ENCODE measurements at places on chromosomes 6 and 20. TPM values are rescaled to one million over a fixed set of nuclear protein-coding genes. Genes with fewer than 3 reads are reported as not detected.

RBBP8NL gene
- not detected for total RNA-seq

GDAP1L1 gene
- total RNA-seq, result not detected

ENPP4 gene
- 8.2 TPM for total RNA-seq

PGK2 gene
- not detected for total RNA-seq

- H3K4me1 ChIP-seq, result peaks cover 77% of the 10 kb centered on the region
- H3K27ac ChIP-seq, result peak overlapping the region; percentile 96
- DNase-seq, result no peak
- H3K36me3 ChIP-seq, result peaks cover 39% of the 10 kb centered on the region
- H3K4me3 ChIP-seq, result peak overlapping the region; percentile 68
- H3K27me3 ChIP-seq, result no peaks in the 10 kb centered on the region
Observed at GRCh38 chr6:39225543-39225942, 3.7 kb downstream of the KCNK5 start.

DNA sequence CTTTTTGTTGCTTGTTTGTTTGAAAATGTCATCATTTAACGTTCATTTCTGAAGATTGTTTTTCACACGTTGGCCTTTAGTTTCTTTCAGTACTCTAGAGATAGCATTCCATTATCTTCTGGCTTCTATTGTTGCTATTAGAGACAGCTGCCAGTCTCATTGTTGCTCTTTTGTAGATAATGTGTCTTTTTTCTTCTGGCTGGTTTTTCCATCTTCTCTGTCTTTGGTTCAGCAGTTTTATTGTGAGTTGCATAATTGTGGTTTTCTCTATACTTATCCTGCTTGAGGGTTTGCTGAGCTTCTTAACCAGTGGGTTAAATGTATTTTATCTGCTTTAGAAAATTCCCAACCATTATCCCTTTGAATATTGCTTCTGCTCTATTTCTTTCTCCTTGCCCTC, 23.2 kb upstream of the AIG1 start:
- peaks cover 13% of the 10 kb centered on the region for H3K4me1 ChIP-seq
- DNase-seq, result no peak
- peaks cover 2% of the 10 kb centered on the region for H3K36me3 ChIP-seq
- H3K4me3 ChIP-seq, result no peak overlapping the region
- no peak overlapping the region for H3K27ac ChIP-seq

DNA sequence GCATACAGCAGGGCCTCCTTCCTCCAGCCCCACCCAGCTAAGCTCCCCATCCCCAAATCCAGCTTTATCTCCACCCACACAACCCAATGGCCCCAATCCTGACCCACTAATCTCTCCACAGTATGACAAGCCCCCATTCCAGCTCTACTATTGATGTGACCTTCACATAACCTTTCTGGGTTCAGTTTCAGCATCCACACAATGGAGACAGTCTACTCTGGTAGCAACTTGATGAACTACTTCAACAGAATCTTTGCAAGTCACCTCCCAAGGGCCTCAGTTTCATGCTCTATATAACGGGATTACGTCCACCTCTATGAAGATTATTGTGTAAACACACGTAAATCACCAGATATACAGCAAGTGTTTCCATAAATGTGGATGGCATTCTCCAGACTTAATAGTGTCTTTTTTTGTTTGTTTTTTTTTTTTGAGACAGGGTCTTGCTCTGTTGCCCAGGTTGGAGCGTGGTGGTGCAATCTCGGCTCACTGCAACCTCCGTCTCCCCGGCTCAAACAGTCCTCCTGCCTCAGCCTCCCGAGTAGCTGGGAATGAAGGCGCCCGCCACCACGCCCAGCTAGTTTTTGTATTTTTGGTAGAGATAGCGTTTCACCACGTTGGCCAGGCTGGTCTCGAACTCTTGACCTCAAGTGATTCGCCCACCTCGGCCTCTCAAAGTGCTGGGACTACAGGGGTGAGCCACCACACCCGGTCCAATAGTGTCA, 1.4 kb downstream of the AHCY start:
- peaks cover under 1% of the 10 kb centered on the region for H3K27me3 ChIP-seq
- peak overlapping the region; percentile 36 for H3K27ac ChIP-seq
- no peaks in the 10 kb centered on the region for H3K36me3 ChIP-seq
- H3K4me3 ChIP-seq, result peak overlapping the region; percentile 91
- no peak for DNase-seq

GRCh38 chr6:33778444-33779121, 10.3 kb downstream of the LEMD2 start:
- no peaks in the 10 kb centered on the region for H3K27me3 ChIP-seq
- no peak overlapping the region for H3K4me3 ChIP-seq
- no peak overlapping the region for H3K27ac ChIP-seq
- no peak for DNase-seq
- H3K36me3 ChIP-seq, result peaks cover 82% of the 10 kb centered on the region

GRCh38 chr6:45445749-45446549, 68.2 kb upstream of the SUPT3H start:
- H3K4me3 ChIP-seq, result no peak overlapping the region
- no peaks in the 10 kb centered on the region for H3K27me3 ChIP-seq
- peaks cover 96% of the 10 kb centered on the region for H3K36me3 ChIP-seq
- DNase-seq, result no peak
- H3K4me1 ChIP-seq, result peaks cover 94% of the 10 kb centered on the region
- peak overlapping the region; percentile 79 for H3K27ac ChIP-seq

- peak; percentile 13 for DNase-seq
- no peak overlapping the region for H3K4me3 ChIP-seq
- no peak overlapping the region for H3K27ac ChIP-seq
- H3K36me3 ChIP-seq, result no peaks in the 10 kb centered on the region
Observed at GRCh38 chr6:169810066-169810989, 58.9 kb downstream of the ERMARD start.

- H3K36me3 ChIP-seq, result no peaks in the 10 kb centered on the region
- no peak overlapping the region for H3K27ac ChIP-seq
- no peaks in the 10 kb centered on the region for H3K4me1 ChIP-seq
Observed at GRCh38 chr6:168962886-168963285, 290.8 kb downstream of the THBS2 start.

DNA sequence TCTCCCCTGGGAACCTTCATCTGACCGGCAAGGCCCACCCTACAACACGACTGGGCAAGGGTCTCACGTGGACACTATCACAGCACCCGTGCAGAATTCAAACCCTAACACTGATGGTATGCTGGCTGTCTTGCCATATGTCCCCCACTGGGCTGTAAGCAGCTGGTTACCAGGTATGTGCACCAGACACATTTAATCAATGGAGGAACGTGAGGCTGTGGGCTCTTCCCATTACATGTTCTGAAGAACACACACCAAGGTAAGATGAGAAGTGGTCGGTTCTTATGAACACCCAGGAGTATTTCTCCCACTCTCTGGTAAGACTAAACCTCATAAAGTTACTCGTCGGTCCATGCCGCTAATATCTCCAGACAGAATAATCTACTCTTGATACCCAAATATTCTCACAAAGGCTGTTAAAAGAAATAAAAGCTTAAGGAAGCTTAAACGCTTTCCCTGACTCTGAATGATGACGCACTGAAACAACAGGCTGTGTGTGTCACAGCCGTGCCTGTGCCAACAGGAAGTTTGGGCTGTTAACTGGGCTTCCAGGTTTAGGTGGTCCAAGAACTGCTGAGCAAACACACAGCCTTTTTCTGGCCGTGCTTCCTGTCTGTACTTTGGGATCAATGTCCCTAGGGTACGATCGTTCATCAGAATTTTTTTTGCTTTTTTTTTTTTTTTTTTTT, 75.3 kb downstream of the SLC23A2 start:
- no peak overlapping the region for H3K27ac ChIP-seq
- no peak overlapping the region for H3K4me3 ChIP-seq
- H3K4me1 ChIP-seq, result peaks cover 16% of the 10 kb centered on the region
- H3K27me3 ChIP-seq, result no peaks in the 10 kb centered on the region
- peaks cover 4% of the 10 kb centered on the region for H3K36me3 ChIP-seq

- peaks cover 6% of the 10 kb centered on the region for H3K4me1 ChIP-seq
- DNase-seq, result no peak
- no peaks in the 10 kb centered on the region for H3K27me3 ChIP-seq
Observed at GRCh38 chr20:33575282-33575681, 85.4 kb downstream of the CBFA2T2 start.

- H3K27ac ChIP-seq, result no peak overlapping the region
- no peak overlapping the region for H3K4me3 ChIP-seq
- DNase-seq, result no peak
Observed at GRCh38 chr6:25435416-25435985, 156.3 kb downstream of the CARMIL1 start.

DNA sequence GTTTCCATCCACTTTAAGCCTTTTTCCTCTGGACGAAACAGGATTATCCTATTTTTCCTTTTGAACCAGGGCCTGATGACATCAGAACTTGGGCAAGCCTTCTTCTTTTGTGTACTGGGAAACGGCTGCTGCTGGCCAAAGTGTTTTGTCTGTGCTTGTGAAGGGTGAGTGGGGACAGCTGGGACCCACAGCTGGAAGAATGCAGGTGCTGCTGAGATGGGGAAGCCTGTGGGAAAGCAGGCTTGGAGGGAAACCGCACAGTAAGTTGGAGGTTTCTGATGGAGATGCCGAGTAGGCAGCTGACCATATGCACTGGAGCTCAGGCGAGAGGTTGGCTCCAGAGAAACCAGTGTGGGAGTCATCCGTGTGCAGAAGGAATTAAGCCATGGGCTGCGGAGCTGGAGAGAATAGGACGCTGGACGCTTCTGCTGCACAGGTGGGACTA, 8.5 kb upstream of the PSMG4 start:
- DNase-seq, result no peak
- H3K4me1 ChIP-seq, result peaks cover 14% of the 10 kb centered on the region
- peaks cover 15% of the 10 kb centered on the region for H3K27me3 ChIP-seq
- H3K4me3 ChIP-seq, result no peak overlapping the region

- peaks cover 10% of the 10 kb centered on the region for H3K4me1 ChIP-seq
- H3K27me3 ChIP-seq, result peaks cover 1% of the 10 kb centered on the region
- no peak overlapping the region for H3K4me3 ChIP-seq
- no peak for DNase-seq
Observed at GRCh38 chr6:75424618-75425548, 68.7 kb downstream of the FILIP1 start.

DNA sequence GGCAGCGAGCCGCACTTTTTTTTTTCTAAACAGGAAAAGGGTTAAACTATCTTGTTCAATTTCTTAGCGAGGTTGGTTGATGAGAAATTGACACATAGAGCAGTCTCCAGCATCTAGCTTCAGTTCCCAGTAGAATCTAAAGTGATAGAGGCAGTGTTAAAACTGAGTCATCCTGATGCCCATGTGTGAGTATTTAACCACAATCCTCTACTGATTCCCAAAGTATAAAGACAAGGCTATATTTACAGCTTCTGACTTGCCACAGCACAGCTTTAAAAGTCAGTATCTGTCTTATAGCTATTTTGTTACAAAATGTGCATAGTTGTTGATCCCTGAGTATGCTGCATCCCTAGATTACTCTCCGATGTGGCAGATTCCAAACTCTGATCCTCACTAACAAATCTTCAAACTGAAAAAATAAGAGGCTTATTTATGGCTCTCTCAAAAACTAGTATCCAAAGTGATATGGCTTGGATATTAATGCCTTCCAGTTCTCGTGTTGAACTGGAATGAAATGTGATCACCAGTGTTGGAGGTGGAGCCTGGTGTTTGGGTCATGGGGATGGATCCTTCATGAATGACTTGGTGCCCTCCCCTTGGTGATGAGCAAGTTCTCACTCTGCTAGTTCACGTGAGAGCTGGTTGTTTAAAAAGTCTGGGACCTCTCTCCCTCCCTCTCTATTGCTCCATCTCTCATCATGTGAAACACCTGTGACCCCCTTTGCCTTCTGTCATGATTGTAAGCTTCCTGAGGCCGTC, 13.1 kb upstream of the POPDC3 start:
- no peaks in the 10 kb centered on the region for H3K4me1 ChIP-seq
- H3K27me3 ChIP-seq, result peaks cover 23% of the 10 kb centered on the region
- no peak overlapping the region for H3K4me3 ChIP-seq
- DNase-seq, result no peak

DNA sequence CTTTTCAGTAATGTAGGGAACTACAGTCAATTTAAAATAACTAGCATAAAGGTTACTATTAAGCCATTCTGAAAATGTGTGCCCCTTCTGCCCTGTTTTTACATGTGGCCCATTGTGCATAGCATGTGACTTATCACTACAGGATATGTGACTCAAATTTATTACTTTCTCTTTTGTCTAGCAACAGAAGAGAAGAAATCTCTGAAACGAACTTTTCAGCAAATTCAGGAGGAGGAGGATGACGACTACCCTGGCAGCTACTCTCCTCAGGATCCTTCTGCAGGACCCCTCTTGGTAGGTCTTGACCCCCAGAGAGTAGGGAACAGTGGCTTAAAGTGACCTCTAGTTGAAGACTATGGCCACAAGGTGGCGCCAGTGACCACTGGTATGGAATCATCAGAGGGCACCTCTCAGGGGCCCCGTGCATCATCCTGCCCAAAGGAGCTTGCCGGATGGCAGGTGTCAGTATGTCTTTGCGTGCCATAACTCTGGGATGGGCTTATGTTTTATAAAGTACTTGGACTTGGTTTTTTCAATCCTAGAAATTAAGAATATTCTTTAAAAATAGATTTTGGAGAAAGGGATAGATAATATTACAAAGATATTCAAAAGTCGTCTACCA, 23.9 kb downstream of the RPRD1B start:
- no peak overlapping the region for H3K4me3 ChIP-seq
- H3K27ac ChIP-seq, result peak overlapping the region; percentile 32
- H3K4me1 ChIP-seq, result peaks cover 26% of the 10 kb centered on the region
- no peaks in the 10 kb centered on the region for H3K27me3 ChIP-seq
- H3K36me3 ChIP-seq, result peaks cover 46% of the 10 kb centered on the region

DNA sequence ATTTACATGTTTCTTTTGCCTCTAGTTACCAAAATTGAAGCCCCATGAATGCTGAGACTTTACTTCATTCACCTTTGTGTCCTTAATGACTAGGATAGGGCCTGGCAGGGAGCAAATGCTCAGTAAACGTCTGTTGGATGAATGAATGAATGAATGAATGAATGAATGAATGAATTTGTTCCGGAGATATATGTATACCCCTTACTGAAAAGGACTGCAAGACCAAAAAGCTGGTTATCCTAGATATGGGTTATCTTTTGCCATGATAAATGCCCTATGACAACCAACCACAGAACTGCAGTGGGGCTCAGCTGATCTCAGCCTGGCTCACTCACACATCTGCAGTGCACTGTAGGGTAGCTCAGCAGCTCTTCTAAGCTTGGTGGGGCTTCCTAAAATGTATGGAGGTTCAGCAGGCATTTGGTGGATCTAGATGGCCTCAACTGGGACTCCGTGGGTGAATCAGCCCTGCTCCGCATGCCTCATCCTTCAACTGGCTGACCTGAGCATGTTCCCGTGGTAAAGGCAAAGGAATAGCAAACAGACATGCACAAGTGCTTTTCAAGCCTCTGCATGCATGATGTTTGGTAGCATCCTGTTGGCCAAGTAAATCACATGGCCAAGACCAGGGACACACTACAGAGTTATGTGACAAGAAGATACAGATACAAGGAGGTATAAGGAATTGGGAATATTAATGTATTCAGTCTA, 378.7 kb upstream of the SOX4 start:
- no peaks in the 10 kb centered on the region for H3K27me3 ChIP-seq
- H3K4me3 ChIP-seq, result no peak overlapping the region
- H3K27ac ChIP-seq, result no peak overlapping the region
- H3K36me3 ChIP-seq, result no peaks in the 10 kb centered on the region
